ENCODE measurements at places on chromosomes 5 and 9. TPM values are rescaled to one million over a fixed set of nuclear protein-coding genes. Genes with fewer than 3 reads are reported as not detected.

DNA sequence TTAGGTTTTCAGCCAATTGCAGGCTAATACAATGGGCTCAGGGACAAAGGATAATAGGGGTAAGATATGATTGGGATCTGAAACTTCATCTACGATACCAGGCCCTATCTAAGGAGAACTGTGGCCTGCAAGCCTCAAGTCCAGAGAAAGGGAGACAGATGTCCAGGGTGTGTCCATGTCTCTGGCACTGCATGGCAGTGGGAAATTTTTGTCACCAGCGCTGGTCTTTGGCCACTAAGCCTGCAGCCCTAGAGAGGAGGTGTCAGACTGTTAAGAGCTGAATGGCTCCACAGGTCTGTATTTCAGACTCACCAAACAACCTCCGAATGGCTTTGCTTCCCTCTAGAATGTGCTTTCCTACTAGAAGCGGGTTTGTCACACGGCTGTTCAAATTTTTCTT lies 6.6 kb upstream of the CNOT6 start:
- no peaks in the 10 kb centered on the region for H3K27me3 ChIP-seq
- H3K4me3 ChIP-seq, result no peak overlapping the region
- no peaks in the 10 kb centered on the region for H3K4me1 ChIP-seq
- no peaks in the 10 kb centered on the region for H3K36me3 ChIP-seq
- DNase-seq, result no peak

- no peak overlapping the region for H3K4me3 ChIP-seq
- H3K27me3 ChIP-seq, result no peaks in the 10 kb centered on the region
- DNase-seq, result no peak
- no peak overlapping the region for H3K27ac ChIP-seq
- no peaks in the 10 kb centered on the region for H3K36me3 ChIP-seq
Measured at GRCh38 chr5:141793881-141794280, 84.3 kb downstream of the PCDH1 start.

GRCh38 chr5:138677782-138678181 lies 75.4 kb upstream of the CTNNA1 start:
- no peaks in the 10 kb centered on the region for H3K36me3 ChIP-seq
- H3K27me3 ChIP-seq, result no peaks in the 10 kb centered on the region
- H3K27ac ChIP-seq, result no peak overlapping the region
- H3K4me1 ChIP-seq, result no peaks in the 10 kb centered on the region
- no peak for DNase-seq
- H3K4me3 ChIP-seq, result no peak overlapping the region

DNA sequence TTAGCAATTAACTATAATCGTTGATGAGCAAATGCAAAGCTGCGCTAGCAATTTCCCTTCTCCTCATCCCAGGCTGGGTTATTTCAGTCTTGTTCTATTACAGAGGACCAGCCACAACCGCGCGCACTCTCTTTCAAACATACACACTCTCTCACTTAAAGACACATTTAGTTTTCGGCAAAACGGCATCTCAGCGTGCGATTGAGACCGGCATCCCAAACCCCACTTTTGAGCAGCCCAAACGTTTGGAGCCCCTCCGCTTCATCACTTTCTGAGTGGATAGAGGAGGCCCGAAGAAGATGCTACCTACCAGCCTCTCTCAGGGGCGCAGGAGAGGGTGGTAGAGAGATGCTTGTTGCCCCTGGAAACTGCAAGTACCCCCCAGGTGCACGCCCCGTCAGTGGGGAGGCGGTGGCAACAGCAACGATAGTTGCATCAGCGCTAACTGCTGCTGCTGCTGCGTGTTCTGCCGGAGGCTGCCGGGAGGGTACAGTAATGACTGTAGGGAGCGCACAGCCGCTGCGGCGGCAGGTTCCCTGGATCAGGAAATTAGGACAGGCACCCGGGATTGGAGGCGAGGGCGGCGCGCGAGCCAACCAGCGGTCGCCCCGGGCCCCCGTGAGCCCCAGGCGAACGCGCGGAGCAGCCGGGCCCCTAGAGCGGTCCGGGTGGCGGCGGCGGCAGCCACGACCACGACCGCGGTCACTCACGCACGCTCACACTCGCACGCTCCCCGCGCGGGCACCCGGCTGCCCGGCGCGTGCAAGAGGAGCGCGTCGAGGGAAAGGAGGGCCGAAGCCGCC lies 467 bp upstream of the VLDLR start:
- H3K4me1 ChIP-seq, result no peaks in the 10 kb centered on the region
- peak overlapping the region; percentile 43 for H3K27ac ChIP-seq
- no peaks in the 10 kb centered on the region for H3K27me3 ChIP-seq
- no peaks in the 10 kb centered on the region for H3K36me3 ChIP-seq
- DNase-seq, result peak; percentile 41

GRCh38 chr5:112574536-112574935 lies 155.5 kb upstream of the EPB41L4A start:
- no peak overlapping the region for H3K4me3 ChIP-seq
- no peak overlapping the region for H3K27ac ChIP-seq
- DNase-seq, result no peak
- H3K27me3 ChIP-seq, result no peaks in the 10 kb centered on the region

Gene RIC1
- total RNA-seq, result 74.5 TPM

DNA sequence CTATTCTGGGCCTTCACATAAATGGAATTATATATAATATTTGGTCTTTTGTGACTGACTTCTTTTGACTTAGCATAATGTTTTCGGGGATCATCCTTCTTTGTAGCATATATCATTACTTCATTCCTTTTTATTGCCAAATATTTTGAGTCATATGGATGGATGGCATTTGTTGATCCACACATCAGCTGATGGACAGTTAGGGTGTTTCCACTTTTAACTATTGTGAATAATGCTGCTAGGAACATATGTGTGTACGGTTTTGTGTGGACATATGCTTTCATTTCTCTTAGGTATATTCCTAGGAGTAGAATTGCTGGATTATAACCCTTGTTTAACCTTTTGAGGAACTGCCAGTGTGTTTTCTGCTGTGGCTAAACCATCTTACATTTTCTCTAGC lies 249.6 kb downstream of the FANCC start:
- no peak overlapping the region for H3K4me3 ChIP-seq
- H3K27ac ChIP-seq, result no peak overlapping the region
- no peaks in the 10 kb centered on the region for H3K36me3 ChIP-seq
- H3K27me3 ChIP-seq, result no peaks in the 10 kb centered on the region
- no peak for DNase-seq

- H3K27ac ChIP-seq, result no peak overlapping the region
- no peak overlapping the region for H3K4me3 ChIP-seq
- DNase-seq, result no peak
- no peaks in the 10 kb centered on the region for H3K4me1 ChIP-seq
- H3K27me3 ChIP-seq, result no peaks in the 10 kb centered on the region
- H3K36me3 ChIP-seq, result no peaks in the 10 kb centered on the region
Measured at GRCh38 chr9:12416716-12417115, 276.5 kb upstream of the TYRP1 start.

DNA sequence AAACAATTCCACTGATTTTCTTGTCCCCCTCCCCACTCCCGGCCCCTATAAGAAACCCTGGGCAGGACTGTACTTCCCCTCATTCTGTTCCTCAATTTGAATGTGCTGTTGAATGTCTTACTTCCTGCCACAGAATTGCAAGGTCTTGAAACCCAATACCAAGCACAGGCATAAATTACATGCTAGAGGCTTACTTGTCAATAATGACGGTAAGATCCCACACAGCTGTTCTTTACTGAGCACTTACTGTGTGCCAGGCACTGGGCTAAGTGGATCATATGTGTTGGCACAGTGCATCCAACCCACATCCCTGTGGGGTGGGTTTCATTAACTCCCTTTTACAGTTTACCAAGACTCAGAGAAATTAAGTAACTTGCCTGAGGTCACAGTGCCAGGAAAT lies 63.4 kb downstream of the MVB12B start:
- H3K4me3 ChIP-seq, result no peak overlapping the region
- H3K4me1 ChIP-seq, result no peaks in the 10 kb centered on the region
- H3K27ac ChIP-seq, result no peak overlapping the region
- H3K27me3 ChIP-seq, result no peaks in the 10 kb centered on the region

- H3K36me3 ChIP-seq, result no peaks in the 10 kb centered on the region
- peaks cover 8% of the 10 kb centered on the region for H3K4me1 ChIP-seq
- DNase-seq, result peak; percentile 95
- peak within 1 kb of the TSS; percentile 87 for H3K4me3 ChIP-seq
- H3K27ac ChIP-seq, result peak within 1 kb of the TSS; percentile 88
- no peaks in the 10 kb centered on the region for H3K27me3 ChIP-seq
Measured at GRCh38 chr9:127423934-127424675, at the start of gene ZNF79. TSS of gene ZNF79 (plus strand) at chr9:127424382. CDS start at chr9:127424788, 406 bp downstream.

DNA sequence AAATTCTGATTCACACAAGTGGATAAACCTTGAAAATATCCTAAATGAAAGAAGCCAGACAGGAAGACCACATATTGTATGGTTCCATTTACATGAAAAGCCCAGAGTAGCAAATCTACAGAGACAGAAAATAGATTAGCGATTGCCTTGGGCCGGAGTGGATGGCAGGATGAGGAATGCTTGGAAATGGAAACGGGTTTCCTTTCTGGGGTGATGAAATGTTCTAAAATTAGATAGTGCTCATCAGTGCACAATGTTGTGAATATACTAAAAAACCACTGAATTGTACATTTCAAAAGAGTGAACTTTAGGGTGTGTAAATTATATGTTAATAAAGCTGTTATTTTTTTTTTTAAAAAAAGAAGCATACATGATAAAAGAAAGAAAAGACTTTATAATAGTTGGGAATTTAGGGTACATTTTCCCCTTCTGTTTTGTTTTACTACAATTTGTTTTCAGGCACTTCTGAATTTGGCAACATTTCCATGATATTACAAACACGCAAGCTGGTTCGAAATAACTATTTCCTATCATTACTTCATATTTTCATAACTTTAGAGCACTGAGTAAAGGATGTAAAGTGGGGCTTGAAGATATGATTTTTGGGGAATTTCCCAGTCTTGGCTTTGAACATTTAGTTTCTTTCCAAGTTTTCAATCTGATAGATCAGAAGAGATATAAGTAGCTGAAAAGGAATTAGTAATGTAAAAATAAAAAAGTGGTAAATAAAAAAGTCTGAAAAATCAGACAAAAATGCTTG lies 23.9 kb downstream of the SLC35A4 start:
- H3K36me3 ChIP-seq, result no peaks in the 10 kb centered on the region
- no peaks in the 10 kb centered on the region for H3K27me3 ChIP-seq
- H3K4me3 ChIP-seq, result no peak overlapping the region
- H3K27ac ChIP-seq, result peak overlapping the region; percentile 43
- peaks cover 15% of the 10 kb centered on the region for H3K4me1 ChIP-seq
- no peak for DNase-seq

Gene KYAT1
- total RNA-seq, result 7.2 TPM

Gene NEUROG1
- not detected for total RNA-seq

Gene FSTL4
- total RNA-seq, result 0.98 TPM

Gene LCN12
- total RNA-seq, result 5.6 TPM

- H3K27me3 ChIP-seq, result no peaks in the 10 kb centered on the region
- H3K27ac ChIP-seq, result no peak overlapping the region
- DNase-seq, result no peak
Measured at GRCh38 chr5:53556001-53556400, 4.4 kb upstream of the NDUFS4 start.

- no peak for DNase-seq
- no peaks in the 10 kb centered on the region for H3K36me3 ChIP-seq
- no peaks in the 10 kb centered on the region for H3K27me3 ChIP-seq
- peak overlapping the region; percentile 69 for H3K4me3 ChIP-seq
- no peaks in the 10 kb centered on the region for H3K4me1 ChIP-seq
Measured at GRCh38 chr5:16615741-16616535, 859 bp downstream of the RETREG1 start.

Gene SCAI
- 11.5 TPM for total RNA-seq

- no peak overlapping the region for H3K4me3 ChIP-seq
- H3K27ac ChIP-seq, result no peak overlapping the region
- no peaks in the 10 kb centered on the region for H3K4me1 ChIP-seq
- H3K36me3 ChIP-seq, result no peaks in the 10 kb centered on the region
- DNase-seq, result no peak
Measured at GRCh38 chr5:174807471-174807870, 83.1 kb downstream of the MSX2 start.

Gene BHMT2
- 63.7 TPM for total RNA-seq

- no peak overlapping the region for H3K27ac ChIP-seq
- DNase-seq, result no peak
- no peaks in the 10 kb centered on the region for H3K27me3 ChIP-seq
- no peak overlapping the region for H3K4me3 ChIP-seq
- H3K4me1 ChIP-seq, result no peaks in the 10 kb centered on the region
Measured at GRCh38 chr5:61307191-61307590, 24.9 kb upstream of the ZSWIM6 start.

DNA sequence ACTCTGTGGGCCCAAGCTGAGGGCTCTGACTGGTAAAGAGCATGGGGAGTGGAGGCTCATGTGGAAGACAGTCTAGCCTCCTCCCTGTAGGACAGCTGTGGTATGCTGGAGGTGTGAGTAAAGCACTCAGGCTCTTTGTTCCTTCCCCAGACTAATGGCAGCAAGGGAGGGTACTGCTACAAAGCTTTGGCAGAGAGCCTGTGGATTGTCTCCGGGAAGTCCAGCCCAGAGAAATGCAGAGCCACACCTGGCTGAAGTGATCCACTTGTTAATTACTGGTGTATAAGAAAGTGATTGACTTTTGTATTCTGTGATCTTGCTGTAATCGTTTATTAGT lies 161.7 kb downstream of the OXCT1 start:
- DNase-seq, result no peak
- no peaks in the 10 kb centered on the region for H3K36me3 ChIP-seq
- H3K4me1 ChIP-seq, result no peaks in the 10 kb centered on the region

DNA sequence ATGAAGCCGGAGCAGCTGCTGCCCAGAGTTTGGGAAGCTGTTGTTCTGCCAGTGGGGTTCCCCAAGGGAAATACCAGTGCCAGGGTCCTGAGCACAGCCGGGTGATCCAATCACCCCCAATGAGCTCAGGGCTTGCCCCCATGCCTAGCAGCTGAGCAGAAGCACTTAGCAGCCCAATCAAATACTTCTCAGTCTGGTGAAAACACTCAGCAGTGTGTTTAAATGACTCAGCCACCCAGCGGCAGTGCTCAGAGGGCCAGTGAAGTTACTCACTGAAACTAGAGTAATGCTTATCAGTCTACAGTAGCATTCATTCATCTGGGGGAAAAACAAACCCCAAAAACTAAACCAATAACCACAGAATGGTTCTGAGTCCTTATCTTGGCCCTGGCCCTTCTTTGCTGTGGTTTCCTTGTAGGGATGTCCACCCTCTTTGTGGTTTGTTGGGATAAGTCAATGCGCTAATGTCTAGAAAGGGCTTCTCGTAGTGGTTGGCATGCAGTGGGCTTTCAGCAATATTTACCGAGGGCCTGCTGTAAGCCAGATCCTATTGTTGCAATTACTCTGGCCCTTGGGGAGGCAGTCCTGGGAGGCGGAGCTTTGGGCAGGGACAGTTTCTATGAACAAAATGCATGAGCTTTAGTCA lies 43.1 kb downstream of the LHX2 start:
- H3K27me3 ChIP-seq, result no peaks in the 10 kb centered on the region
- no peaks in the 10 kb centered on the region for H3K4me1 ChIP-seq
- no peak for DNase-seq

All from breast epithelium (tissue), 4 donors.